ENCODE measurements at places on chromosomes 4 and X. TPM values are rescaled to one million over a fixed set of nuclear protein-coding genes. Genes with fewer than 3 reads are reported as not detected.

- DNase-seq: peak; percentile 3
Observed at GRCh38 chr4:81565142-81565870, 93.6 kb upstream of the RASGEF1B start.

DNA sequence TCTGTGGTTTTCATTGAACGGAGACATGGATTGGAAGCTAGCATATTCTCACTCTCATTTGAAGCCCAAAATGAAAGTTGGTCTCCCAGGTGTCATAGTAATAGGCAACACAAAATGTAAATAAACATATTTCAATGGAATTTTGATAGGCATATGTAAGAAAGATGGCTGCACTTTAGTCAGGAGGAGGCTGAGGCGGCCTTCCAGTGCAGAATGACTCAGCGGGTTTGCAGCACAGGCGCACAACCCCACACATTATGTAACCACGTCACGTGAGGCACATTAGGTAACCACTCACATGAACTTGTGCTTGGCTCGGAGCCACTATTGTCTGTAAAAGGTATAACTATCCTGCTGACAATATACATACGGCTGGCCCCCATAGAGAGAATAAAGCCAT, 381.7 kb downstream of the GPAT3 start:
- DNase-seq: peak; percentile 10

GRCh38 chrX:2451501-2452316, 49.1 kb downstream of the DHRSX start:
- DNase-seq: peak; percentile 56

DNA sequence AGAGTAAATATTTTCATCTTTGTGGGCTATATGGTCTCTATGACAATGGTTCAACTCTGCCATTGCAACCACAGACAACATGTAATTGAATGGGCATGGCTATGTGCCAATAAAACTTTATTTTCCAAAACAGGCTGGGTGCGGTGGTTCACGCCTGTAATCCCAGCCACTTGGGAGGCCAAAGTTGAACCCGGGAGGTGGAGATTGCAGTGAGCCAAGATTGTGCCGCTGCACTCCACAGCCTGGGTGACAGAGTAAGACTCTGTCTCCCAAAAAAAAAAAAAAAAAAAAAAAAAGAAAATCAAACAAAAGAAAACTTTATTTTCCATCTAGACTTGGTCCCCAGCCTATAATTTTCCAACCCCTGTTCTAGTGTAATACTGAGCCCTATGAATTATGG, 38.4 kb upstream of the LAS1L start:
- DNase-seq: no peak

- DNase-seq: peak; percentile 86
Observed at GRCh38 chr4:141788169-141788915, 152.0 kb downstream of the IL15 start.

- no peak for DNase-seq
Observed at GRCh38 chrX:26347171-26347570, 131.2 kb downstream of the MAGEB5 start.

The TMEM156 gene
- 0.26 TPM for total RNA-seq

The RGN gene
- 23.8 TPM for total RNA-seq

The HTN3 gene
- total RNA-seq: not detected
